ENCODE measurements at places on chromosomes 11 and 22.

GRCh38 chr22:31250740-31251600 lies 38.9 kb downstream of the LIMK2 start:
- no peak for DNase-seq

DNA sequence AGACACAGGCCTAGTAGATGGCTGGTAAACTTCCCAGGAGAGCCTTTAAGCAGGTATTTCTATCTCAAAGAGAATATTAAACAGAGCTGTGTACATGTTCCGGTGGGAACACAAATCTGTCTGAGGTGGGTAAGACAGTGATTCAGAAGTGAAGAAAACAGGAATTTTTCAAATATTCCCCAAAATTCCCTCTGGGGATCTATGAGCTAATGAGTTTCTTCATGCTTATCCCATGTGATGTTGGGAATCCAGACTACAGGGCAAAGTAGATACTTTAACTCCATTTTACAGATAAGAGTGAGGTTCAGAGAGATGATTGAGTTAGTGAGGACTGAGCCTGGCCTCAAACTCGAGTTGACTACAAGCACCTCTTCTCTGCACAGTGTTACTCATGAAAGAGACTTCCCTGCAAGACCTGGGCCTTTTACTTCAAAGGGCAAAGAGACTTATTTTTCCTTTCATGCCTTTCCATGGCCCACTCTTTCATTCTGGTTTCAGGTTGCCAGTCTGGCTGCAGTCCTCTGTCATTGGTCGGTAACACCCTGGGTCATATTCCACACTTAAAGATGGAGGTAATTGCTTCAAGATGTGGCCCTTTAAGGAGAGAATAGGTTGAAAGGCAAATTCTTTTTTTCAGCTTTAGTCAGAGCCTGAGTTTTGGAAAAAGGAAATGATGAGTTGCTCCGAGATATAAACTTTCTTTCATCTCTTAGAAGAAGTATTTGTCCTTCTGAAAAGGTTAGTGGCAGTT lies 70.1 kb downstream of the CYB5R2 start:
- no peak for DNase-seq

DNA sequence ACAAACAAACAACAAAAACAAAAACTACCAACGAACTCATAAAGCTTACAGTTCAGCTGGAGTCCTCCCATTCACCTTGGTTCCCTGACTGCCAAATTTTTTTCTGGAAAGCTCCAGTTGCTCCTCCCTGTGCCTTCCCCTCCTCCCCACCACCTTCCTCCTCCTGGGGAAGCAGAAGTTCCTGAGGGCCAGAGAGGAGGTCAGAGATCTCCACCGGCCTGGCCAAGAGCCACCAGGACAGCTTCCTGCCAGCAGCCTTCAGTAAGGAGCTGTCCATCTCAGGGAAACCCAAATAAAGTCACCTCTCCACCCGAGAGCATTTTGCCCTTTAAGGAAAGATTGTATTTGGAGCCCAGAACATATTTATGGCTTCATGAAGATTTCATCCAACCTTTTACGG lies 20.0 kb downstream of the APLNR start:
- DNase-seq: no peak

- no peak for DNase-seq
These were observed 419.5 kb downstream of the NELL1 start for GRCh38 chr11:21088930-21089329.

DNA sequence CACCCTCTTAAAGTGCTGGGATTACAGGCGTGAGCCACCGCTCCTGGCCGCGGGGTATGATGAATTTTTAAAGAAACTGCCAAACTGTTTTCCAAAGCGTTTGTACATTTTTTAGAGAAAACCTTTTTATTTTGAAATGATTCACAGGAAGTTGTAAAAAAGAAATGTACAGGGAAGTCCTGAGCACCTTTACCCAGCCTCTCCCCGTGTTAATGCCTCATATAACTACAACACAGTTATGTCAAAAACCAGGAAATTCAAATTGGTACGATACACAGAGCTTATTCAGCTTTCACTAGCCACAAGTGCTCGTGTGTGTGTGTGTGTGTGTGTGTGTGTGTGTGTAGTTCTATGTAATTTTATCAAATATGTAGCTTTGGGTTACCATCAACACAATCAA lies 7.0 kb upstream of the FAM118A start:
- no peak for DNase-seq

- DNase-seq: peak; percentile 43
These were observed 16.3 kb upstream of the TMEM191C start for GRCh38 chr22:21450858-21451353.

DNA sequence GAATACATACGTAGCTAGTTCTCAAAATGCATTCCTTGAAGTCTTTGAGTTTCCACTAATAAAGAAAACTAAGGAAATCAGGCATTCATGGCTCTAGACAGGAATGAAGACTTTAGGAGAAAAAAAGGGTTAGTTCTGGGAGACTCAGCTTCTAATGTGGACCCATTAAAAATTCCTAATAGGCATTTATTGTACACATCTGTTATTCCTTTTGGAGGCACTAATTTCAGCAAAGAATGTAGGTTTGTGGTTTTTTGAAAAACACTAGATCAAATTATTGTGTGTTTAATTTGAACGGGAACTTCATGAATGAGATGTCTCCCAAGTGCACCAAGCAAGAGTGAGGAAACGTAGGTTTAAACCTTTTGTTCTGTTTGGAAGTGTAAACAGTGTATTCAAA lies 42.7 kb downstream of the PARVA start:
- no peak for DNase-seq

GRCh38 chr22:39266398-39267030 lies 21.7 kb upstream of the PDGFB start:
- no peak for DNase-seq

- peak; percentile 32 for DNase-seq
These were observed 9.3 kb upstream of the MRGPRD start for GRCh38 chr11:68989936-68990606.

- DNase-seq: no peak
These were observed 13.1 kb upstream of the MMP1 start for GRCh38 chr11:102810950-102811660.

DNA sequence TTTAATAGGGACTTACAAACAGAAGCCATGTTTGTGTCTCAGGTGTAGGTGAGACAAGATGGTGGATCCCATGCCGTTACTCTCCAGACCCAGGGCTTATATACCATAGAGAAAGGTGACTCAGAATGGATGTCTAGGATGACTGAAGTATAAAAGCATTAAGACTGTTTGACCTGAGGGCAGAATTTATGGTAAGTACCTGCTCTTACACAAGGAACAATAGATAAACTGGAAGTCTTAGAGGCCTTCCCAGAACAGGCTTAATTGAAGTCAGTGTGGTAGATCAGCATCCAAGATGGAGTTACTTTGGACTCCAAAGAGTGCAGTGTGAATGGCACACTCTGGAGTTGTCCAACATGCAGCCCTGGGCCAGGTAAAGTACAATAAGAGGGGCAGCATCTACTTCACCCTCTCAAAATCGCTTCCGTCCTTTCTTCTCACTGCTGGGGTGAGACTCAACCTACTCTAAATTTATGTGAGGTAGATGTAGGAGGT lies 387.0 kb upstream of the DDI1 start:
- DNase-seq: no peak

- DNase-seq: no peak
These were observed 84.6 kb upstream of the NAV2 start for GRCh38 chr11:19628018-19628417.

- DNase-seq: peak; percentile 63
These were observed 2.6 kb downstream of the PGGHG start for GRCh38 chr11:291281-292210.

- DNase-seq: no peak
These were observed 86.1 kb downstream of the NAT10 start for GRCh38 chr11:34191578-34191977.

DNA sequence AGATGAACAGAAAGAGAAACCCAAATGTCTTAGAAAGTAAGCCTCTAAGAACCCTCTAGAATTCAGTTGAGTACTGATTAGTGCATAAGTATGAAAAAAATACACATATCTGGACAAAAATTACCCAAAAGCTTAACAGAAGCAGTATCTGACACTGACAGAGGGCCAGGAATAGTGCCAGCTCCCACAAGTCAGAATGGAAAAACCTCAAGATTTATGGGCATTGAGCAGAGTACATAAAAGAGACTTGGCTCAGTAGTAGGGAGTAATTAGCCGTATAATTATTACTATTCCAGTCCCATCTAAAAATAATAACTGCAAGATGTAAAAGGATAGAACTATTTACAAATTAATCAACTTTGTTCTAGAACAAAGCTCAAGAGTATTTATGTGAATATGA lies 834.5 kb downstream of the FAM181B start:
- no peak for DNase-seq

GRCh38 chr11:118366287-118366686 lies 6.9 kb downstream of the UBE4A start:
- DNase-seq: no peak

GRCh38 chr11:60872124-60872960 lies 5.0 kb downstream of the ZP1 start:
- DNase-seq: peak; percentile 48
